ENCODE measurements at places on chromosomes 2 and 18.

DNA sequence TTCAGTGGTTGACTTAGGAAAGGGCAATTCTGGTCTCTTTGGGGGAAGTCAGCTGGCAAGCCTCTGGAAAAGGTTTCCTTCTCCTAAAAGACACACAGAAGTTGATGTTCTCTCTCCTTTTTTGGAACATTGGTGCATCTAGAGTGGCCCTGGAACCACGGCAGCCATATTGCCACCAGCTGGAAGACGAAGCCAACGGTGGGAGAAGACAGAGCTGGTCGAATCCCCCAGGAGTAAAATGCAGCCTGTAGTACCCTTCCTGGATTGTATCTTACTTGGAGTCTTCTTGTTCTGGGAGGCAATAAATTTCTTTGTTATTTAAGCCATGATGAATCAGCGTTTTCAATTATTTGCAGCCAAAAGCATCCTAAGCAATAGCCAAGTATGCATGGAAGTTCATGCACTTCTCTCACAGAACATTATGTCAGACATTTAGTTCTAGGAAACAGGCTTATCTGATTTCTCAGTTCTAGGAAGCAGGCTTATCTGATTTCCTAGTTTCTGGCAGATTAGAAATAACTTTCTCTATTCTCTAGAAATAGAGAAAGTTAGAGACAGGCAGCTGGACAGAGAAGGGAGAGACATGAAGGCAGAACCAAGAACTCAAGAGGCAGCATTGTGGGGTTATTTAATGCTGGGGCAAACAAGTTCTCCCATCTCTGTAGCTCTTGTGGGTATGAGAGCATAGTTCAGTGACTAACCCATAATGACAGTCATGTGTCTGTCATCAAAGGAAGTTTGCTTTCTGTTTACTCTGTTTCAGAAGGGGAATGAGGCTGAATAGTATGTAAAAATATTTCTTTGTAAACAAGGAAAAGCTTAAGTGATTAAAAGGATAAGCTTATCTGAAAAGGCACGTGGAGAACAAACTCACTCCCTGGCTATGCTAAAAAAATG, 40.5 kb upstream of the NABP1 start:
- DNase-seq, result no peak

GRCh38 chr2:233079473-233079877, 19.3 kb downstream of the INPP5D start:
- no peak for DNase-seq

- no peak for DNase-seq
Observed at GRCh38 chr2:122780251-122780650, 1024.8 kb downstream of the TSN start.

- DNase-seq, result no peak
Observed at GRCh38 chr2:102999958-103000357, 238.1 kb downstream of the TMEM182 start.

DNA sequence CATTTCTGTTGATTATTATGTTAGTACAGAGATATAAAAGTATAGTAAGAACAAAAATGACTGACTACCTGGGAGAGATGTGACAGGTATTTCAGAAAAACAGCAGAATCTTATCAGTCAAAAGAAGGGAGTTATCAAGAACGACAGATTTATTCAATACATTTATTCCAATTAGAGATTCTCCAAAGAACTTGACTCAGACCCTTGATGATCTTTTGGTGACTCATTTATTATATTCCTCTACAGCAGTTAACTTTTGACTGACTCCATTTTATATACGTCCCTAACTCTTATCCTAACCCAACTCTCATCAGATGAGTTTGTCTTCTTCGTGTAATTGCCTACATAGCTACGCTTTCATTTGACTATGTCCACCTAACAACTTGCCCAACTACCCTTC, 91.1 kb downstream of the C2orf74 start:
- DNase-seq, result no peak

- DNase-seq, result no peak
Observed at GRCh38 chr2:97798416-97798815, 85.0 kb downstream of the ZAP70 start.

DNA sequence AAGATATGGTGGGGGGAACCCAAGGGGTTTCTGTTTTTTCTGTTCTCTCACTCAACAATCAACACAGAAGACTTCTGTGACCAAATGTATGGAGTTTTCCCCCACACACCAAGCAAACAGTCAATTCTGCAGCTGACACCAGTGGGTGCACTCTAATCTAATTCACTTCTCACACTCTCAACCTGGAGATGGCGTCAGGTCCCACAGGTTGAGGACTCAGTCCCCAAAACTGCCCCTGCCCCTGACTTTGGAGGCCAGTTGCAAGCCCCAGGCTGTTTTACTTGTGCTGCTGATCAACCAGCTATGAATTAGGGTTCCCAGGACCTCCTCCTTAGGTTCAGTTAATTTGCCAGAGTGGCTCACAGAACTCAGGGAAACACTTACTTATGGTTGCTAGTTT, 6.2 kb downstream of the RNU2-63P start:
- DNase-seq, result no peak
